Fibroblast of pulmonary artery (primary cell): ENCODE measurements at places on chromosomes 11 and 22.

GRCh38 chr11:44333271-44334218, 23.6 kb upstream of the ALX4 start:
- peak; percentile 67 for DNase-seq

- DNase-seq, result peak; percentile 35
These were observed 363.5 kb upstream of the PITPNB start for GRCh38 chr22:28282405-28283067.

DNA sequence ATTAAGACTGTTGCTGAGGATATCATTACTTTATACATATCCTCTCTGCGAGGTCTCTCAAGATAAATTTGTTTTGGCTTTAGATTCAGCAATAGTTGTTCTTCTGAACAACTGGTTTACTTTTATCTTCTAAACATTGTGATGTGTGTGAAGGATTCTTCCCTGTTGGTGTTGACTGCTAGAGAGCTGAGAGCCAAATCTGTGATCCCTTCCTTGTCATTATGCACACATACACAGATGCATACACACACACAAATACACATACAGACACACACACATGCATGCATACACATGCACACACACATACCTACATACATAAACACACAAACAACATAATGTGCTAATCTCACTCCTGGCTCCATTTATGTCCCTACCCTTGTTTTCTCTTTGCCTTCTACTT, 137.0 kb downstream of the SNX19 start:
- DNase-seq, result no peak

DNA sequence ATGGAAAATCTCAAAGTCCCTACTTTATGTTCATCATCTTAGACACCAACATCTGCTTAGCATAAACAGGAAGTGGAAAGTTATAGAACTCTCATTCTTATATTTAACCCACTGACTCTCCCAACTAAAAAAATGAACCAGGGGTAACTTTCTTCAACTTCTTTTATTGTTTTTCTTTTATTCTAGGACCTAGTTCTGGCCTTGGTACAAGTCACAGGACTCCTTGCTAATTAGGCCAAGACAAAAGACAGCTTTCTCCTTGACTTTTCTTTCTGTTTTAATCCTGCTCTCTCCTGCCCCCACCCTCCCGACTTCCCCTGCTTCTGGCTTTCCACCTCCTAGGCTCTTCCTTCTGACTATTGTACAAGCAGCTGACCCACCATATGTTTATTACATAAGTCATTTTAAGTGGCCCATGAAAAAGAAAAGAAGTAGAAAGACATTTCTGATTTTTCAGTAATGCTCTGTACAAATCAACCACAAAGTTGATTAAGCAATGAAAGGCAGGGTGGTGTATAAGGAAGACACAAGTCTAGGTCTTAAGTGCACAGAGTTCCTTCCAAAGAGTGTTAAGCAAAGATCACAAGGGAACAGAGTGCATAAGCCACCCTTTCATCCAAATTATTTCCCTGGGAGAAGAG, 18.3 kb downstream of the JAML start:
- DNase-seq, result no peak

DNA sequence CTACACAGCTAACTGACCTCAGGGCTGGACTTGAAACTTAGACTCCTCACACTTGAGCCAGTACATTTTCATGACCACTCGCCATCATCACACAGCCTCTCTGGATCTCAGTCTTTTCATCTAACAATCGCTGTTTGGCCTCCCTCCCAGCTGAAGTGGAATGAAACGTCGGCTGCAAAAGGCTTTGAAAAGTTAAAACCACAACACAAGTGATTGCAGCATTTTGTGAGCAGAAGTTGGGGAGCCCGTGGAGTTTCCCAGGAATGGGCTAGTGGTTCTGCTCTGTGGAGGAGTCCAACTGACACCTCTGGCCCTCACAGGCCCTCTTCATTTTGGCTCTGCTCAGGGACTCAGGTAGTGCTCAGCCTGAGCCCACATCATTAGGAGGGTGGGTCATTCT, 35.9 kb upstream of the TRIM29 start:
- DNase-seq, result no peak

- no peak for DNase-seq
These were observed 7.6 kb downstream of the KCNQ1OT1 start for GRCh38 chr11:2691991-2692875.

DNA sequence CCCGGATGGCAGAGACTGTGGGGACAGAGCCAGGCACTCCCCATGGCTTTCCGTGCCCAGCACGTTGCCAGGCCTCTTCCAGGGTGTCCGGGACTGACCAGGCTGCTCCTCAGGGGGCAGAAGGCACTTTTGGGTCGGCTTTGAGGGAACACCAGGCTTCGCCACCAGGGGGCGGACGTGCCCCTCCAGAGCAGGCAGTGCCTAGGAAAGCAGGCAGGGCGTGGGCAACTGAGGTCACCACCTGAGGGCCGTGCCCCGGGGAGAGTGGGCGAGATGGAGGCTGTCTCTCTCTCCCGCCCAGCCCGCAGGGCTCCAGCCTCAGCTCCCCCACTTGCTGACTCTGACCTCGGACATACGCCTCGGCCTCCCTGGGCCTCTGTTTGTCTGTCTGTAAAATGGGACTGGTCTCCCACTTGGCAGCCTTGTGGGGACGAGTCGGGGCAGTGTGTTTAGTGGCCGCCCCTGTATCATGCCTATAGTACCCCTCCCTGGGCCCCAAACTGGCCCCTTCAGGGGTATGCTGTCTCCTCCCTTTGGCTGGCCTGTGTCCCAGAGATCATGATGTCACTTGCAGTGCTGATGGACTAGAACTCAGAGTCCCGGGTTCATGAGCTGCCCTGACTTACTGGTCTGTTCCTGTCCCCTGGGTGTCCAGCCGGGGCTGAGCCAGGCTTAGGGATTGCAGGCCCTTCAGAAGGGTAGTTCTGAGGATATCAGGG, 4.4 kb upstream of the PRR5 start:
- DNase-seq, result peak; percentile 74

DNA sequence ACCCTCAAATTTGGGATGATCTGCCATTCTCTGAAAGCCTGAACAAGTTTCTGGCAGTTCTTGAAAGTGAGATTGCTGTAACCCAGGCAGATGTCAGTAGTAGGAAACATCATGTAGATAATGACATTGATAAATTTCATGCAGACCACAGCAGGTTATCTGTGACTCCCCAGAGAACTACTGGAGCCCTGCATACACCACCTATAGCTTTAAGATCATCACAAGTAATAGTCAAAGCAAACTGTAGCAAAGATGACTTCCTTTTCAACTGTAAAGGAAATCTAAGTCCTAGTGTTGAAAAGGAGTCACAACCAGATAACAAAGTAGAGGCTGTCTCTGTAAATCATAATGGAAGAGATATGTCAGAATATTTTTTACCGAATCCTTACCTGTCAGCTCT, 31.0 kb downstream of the DDIAS start:
- DNase-seq, result no peak

DNA sequence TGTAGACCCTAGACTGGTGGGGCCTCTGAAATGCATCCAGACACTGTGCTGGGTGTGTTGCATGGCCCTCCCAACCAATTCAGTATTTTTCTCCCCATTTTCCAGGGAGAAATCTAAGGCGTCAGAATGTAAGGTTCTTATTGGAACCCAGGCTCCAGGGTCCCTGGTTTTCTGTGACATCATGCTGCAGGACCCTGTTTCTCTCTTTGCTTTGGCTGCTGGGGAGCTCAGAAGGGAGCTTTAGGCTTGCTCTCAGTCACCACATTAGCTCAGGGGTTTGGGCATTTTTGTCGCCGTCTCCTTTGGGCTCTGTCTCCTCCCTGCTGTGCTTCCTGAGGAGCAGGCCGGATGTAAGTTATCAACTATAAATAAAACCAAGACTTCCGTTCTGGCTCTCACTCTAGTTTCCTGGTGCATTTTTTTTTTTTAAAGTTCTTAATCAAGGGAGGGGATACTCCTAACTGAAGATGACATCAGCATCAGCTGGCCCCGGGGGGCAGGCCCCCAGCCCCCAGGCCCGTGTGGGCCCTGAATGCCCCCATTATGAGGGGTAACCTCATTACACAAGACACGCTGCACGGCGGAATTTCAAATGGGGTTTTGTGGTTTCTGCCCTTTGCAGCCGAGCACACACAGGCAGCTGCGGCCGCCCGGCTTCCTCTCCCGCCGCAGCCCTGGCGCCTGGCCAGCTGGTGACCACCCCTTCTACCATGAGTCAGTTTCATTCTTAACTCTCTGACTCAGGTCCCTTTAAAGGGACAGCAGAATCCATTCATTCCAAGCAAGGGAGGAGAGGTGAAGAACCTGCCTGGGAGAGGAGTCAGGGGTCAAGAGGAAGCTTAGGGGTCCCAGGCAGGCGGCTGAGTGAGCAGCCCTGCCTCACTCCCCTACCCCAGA, 3.2 kb downstream of the MYEOV start:
- DNase-seq, result peak; percentile 98

- DNase-seq, result no peak
These were observed 231.2 kb downstream of the TBC1D22A start for GRCh38 chr22:46993633-46994032.
